CD4-positive, alpha-beta T cell treated with Interferon alpha-2 for 1 hour (primary cell): ENCODE measurements at places on chromosomes 6 and 20.

GRCh38 chr6:49923826-49924225 is 40.1 kb downstream of the DEFB114 start:
- DNase-seq, result no peak

GRCh38 chr6:33665957-33666356 is 44.8 kb downstream of the ITPR3 start:
- no peak for DNase-seq

DNA sequence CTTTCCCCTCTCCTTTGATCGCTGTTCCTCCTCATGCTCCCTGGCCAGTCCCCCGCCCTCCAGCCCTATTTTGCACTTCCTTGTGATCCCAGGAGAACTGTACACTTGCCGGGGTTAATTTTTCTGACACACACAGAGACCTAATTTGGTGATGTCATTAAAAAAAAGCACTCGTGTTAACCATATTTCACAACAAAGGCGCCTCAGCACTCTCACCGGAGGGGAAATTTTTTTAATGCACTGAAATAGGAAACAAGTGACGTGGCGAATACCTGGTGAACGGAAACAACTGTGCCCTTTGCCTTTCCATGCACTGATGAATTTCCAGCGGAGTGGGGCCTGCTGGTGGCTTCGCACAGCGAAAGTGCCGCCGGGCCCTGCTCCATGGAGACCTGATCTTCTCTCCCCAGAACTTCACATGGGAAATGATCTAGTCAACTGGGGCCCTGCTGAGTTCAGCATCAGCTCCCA is 53.9 kb upstream of the TAGAP start:
- DNase-seq, result peak; percentile 86

DNA sequence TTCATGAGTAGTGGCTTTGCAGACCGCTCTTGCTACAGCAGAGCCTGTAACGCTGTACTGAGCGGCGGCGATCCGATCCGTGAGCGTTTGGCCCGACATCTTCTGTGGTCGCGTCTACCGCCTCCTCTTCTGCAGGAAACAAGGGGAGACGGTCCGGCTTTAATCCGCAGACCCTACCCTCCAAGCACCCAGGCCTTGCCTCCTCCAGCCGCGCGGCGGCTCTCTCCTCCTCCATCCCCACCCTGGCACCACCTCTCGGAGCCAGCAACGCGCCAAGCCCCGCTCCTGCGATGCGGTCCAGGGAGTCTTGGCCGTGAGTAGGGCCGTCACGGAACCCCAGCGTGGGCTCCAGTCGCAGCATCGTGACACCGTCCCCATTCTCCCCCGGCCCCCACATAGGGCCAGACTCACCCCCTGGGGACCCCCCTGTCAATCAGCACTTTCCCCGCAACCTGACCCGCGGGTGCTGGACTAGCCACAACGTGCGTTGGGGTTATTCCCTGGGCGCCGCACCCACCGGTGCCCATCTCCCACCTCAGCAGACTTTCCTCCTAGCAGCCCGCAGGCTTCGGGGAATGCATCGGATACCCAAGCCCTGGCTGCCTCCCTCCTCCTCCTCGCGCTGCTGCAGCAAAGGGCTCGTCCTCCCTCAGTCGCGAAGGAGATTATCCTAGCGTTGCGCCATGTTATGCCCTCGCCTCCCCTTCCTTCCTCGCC is 914 bp downstream of the SNAP91 start:
- DNase-seq, result no peak

DNA sequence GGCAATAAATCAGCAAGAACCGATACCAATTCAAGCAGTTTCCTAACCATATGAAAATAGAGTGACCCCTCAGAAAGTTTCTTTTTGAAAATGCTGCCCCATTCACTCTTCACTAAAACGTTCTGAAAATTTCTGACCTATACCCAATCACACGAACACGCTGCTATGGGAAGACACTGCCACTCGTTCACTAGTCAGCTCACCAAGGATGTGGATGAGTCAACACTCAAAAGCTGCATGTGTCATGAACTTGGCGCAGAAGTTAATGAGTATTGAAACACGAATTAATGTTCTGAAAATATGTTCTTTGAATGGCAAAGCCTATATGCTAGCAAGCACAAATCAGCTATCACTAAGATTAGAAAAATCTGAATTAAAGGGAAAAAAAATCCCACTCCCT is 84.2 kb downstream of the PREP start:
- DNase-seq, result no peak

DNA sequence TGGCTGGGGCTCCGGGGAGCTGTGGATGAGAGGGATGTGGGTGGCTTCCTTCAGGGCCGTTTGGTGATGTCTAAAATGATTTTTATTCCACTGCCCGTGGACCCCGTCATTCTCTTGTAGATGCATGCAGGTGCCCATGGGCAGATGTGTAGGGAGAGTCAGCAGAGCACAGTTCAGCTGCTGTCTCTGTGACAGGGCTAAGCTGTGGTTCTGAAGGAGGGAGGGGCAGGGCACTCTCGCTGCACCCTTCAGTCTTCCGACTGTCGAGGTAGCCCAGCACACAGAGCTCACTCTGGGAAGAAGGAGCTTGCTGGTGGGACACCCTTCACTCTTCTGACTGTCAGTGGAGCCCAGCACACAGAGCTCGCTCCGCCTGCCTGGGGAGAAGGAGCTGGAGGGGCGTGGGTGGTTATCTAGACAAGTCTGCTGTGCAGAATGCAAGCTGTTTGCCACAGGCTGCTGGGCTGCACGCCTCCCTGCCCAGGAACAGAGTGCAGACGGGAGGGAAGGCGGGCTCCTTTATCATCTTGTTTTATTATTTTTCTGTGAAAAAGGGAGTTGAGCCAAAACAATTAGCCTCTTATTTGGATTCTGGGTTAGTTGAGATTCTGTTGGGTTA is 28.4 kb upstream of the ADRM1 start:
- no peak for DNase-seq

- DNase-seq, result no peak
Observed at GRCh38 chr20:62356589-62357186, 10.4 kb downstream of the LAMA5 start.

- no peak for DNase-seq
Observed at GRCh38 chr20:44087051-44087856, 99.7 kb downstream of the JPH2 start.

GRCh38 chr20:33810259-33810658 is 889 bp upstream of the CHMP4B start:
- no peak for DNase-seq

GRCh38 chr6:133671376-133671775 is 217.5 kb upstream of the TCF21 start:
- no peak for DNase-seq

DNA sequence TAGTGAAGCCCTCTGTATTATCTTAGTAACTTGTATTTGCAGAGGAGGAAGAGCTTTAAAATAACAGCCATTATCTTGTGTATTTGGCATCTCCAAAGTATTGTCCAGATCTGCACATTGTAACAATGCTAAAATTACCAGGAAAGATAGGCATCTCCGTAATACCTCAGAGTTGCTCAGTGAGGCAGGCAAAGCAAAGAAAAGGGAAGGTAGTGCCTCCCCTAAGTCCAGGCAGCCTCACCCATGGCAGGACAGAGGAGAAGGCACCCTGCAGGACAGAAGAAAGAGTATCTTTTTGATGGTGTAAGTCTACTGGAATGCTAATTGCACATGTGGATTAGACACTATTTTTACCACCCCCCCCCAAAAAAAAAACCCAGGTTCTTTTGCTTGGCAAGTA is 13.6 kb upstream of the SSTR4 start:
- no peak for DNase-seq

- no peak for DNase-seq
Observed at GRCh38 chr20:4853757-4854560, 132.2 kb downstream of the PRND start.

DNA sequence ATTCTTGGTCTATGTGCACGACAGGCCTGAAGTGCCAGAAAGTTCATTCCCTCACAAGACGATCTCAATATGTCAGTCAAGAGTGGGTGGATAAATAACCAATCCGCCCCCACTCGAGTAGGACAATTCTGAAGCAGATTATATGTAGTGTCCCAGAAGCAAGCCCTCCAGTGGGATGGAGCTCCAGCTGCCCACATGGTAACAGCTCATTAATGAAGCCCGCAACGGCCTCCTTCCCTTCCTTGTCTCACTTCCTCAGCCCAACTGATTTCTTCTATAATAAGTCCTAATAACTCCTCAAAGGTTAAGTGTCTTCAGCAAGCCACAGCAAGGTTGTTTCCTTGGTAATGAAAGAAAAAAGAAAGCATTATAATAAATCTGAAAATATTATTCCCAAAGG is 82.1 kb upstream of the F13A1 start:
- no peak for DNase-seq

- no peak for DNase-seq
Observed at GRCh38 chr20:32508775-32509119, 76.4 kb downstream of the NOL4L start.

DNA sequence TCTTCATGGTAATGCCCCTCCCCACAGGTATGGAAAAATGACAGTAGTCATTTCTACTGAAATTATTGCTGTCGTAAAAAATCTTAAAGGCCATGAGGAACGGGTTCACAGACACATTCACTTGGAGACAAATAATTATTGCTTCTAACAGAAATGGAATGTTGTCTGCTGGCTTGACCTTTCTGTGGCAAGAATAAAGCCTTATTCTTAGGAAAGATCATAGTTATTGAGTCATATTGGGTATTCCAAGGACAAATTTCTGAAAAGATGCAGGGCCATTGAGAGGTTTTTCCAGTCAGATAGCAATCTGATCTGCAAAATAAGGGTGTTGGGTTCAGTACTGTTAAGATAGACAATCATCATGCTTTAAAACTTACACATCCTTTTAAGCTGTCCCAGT is 29.2 kb downstream of the AKAP7 start:
- DNase-seq, result no peak

GRCh38 chr6:2920671-2921112 is 17.6 kb upstream of the SERPINB9 start:
- DNase-seq, result no peak

GRCh38 chr6:4381381-4381780 is 246.0 kb upstream of the ECI2 start:
- no peak for DNase-seq
